ENCODE measurements at places on chromosomes 5 and 9.
A peak's percentile ranks its signal among the peaks of the same experiment; 100 is the strongest.

GRCh38 chr9:76588316-76588715 is 129.3 kb downstream of the GCNT1 start:
- no peak for DNase-seq

GRCh38 chr9:70826562-70826961 is 294.9 kb downstream of the TRPM3 start:
- no peak for DNase-seq

- DNase-seq = no peak
These were observed 220.9 kb upstream of the TUT7 start for GRCh38 chr9:86575137-86575536.

GRCh38 chr5:171954721-171955120 is 51.7 kb downstream of the FBXW11 start:
- DNase-seq = no peak

GRCh38 chr9:32672469-32672868 is 37.0 kb upstream of the TAF1L start:
- DNase-seq = no peak

DNA sequence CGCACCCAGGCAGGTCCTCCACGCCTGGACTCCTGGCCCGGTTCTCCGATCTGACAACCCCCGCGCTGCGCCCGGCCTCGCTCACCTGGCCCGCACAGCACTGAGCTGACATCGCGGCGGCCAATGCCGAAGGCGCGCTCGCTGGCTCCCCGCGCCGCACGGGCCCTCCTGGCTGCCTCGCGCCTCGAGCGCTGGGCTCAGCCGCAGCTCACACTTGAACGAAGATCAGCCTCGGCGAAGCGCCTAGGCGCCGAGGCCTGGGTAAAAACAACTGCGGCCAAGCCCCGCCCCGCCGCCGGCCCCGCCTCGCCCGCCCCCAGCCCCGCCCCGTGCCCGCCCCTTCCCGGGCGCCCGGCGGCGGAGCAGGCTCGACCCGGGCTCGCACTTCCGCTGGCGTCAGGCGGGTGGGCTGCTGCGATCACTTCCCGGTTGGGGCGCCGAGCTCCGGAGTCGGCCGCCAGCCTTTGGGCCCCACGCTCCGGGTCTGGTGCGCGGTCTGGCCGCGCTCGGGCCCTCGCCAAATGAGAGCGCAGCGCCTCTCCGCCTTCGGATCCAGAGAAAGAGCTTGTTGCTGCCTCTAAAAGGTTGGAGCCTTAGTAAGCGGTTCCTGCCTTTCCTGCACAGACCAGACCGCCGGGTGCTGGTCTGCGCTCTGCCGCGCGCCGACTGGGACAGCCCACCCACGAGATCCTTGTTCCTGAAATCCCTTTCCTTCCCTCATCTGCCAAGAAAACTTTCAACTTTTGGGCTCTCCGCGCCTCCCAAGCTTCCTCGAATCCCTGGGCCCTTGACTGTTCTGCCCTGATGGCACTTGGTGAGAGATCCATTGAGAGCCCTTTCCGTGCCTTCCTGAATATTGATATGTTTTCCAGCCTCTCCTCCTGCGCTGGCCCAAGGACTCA is at the start of gene SERINC5:
TSS of gene SERINC5 (minus strand) at position 238 of the 902 bp plus-strand sequence. CDS start at position 112, 126 bp downstream.
- peak; percentile 85 for DNase-seq

GRCh38 chr5:173458828-173459609 is 130.8 kb upstream of the STC2 start:
- no peak for DNase-seq

- DNase-seq = peak; percentile 86
These were observed 20.8 kb downstream of the CAVIN4 start for GRCh38 chr9:100598641-100599145.

GRCh38 chr5:109945723-109946480 is 256.2 kb downstream of the MAN2A1 start:
- DNase-seq = no peak

- no peak for DNase-seq
These were observed 55.5 kb upstream of the MEGF10 start for GRCh38 chr5:127235136-127235535.
